ENCODE measurements at places on chromosomes 4 and X. TPM values are rescaled to one million over a fixed set of nuclear protein-coding genes. Genes with fewer than 3 reads are reported as not detected.

GRCh38 chr4:23130845-23131244 is 438.1 kb downstream of the GBA3 start:
- no peak for DNase-seq

DNA sequence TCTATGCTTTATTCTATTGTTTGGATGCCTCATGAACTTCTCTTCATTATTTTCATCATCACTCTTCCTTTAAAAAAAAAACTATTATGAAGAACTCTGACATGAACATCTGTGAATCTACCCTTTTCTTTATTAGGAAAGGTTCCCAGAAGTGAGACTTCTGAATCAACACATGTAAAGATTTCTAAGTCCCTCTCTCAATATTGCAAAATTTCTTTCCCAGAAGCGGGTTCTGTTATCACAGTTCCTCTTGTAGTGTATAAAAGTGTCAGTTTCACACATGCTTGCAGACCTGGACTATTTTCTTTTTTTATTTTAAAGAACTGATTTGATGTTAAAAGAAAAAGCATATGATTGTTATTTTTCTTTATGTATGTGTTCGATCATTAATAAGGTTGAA is 330.8 kb upstream of the KLF3 start:
- no peak for DNase-seq

- no peak for DNase-seq
Observed at GRCh38 chr4:78024576-78025091, 32.5 kb upstream of the FRAS1 start.

- peak; percentile 77 for DNase-seq
Observed at GRCh38 chr4:182555997-182556418, 312.8 kb downstream of the TENM3 start.

The SOX3 gene
- total RNA-seq: not detected

The CYLC1 gene
- total RNA-seq: not detected

The ARX gene
- not detected for total RNA-seq

The LDOC1 gene
- total RNA-seq: 23.2 TPM

The APOO gene
- total RNA-seq: 24.8 TPM
